ENCODE measurements at places on chromosomes 13 and 19. TPM values are rescaled to one million over a fixed set of nuclear protein-coding genes. Genes with fewer than 3 reads are reported as not detected.

DNA sequence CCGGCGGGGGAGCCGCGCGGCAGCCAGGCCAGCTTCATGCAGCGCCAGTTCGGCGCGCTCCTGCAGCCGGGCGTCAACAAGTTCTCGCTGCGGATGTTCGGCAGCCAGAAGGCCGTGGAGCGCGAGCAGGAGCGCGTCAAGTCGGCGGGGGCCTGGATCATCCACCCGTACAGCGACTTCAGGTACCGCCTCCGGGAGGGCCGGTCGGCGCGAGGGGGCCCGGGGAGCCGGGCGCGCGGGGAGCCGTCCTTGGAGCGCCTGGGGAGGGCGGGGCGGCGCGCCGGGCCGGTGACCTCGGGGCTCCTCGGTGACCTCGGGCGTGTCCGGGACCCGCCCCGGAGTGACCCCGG lies 690 bp downstream of the HCN2 start:
- peak; percentile 31 for DNase-seq

GRCh38 chr13:68551701-68552522 lies 1321.8 kb upstream of the PCDH9 start:
- DNase-seq: no peak

DNA sequence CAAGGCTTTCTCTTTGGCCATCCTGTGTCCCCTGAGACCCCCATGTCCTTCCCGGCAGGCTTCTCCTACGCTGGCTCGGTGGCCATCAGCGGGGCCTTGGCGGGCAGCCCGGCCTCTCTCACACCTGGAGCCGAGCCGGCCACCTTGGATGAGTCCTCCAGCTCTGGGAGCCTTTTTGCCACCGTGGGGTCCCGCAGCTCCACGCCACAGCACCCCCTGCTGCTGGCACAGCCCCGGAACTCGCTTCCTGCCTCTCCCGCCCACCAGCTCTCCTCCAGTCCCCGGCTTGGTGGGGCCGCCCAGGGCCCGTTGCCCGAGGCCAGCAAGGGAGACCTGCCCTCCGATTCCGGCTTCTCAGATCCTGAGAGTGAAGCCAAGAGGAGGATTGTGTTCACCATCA lies 14.2 kb downstream of the PLEKHJ1 start:
- DNase-seq: no peak

PSG3 gene
- total RNA-seq: not detected

MAST1 gene
- 11.9 TPM for total RNA-seq

- DNase-seq: no peak
These were observed 6.5 kb upstream of the SCEL start for GRCh38 chr13:77528834-77529500.

GRCh38 chr19:12866416-12867119 lies 14.7 kb downstream of the DNASE2 start:
- DNase-seq: no peak

LRRC25 gene
- not detected for total RNA-seq

KCNJ14 gene
- 5.4 TPM for total RNA-seq

DNA sequence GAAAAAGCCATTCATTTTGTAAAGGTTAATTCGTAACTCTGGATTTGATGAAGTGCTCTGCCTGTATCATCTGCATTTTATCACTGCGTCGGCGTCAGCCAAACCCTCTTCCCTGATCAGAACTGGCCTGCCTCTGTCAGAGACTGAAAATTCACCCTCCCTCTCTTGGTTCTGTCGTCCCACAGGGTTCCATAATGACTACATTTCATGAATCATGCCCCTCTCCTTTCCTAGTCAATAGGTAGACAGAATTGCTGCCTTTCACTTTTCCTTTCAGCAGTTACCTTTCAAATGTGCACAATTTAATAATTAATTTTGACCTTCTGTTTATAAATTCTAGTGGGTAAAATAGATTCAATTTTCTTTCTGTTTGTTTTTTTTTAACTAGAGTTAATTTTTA lies 423.4 kb downstream of the RFC3 start:
- no peak for DNase-seq

Measured in PC-9 (cell line).